Left lung (tissue), 14 donors: ENCODE measurements at places on chromosomes 5 and 9. TPM values are rescaled to one million over a fixed set of nuclear protein-coding genes. Genes with fewer than 3 reads are reported as not detected.

Gene PPP3R2
- not detected for polyA plus RNA-seq

Gene SETX
- 68.9 TPM for polyA plus RNA-seq

- no peak overlapping the region for H3K27ac ChIP-seq
- no peak overlapping the region for H3K4me3 ChIP-seq
- H3K4me1 ChIP-seq: no peaks in the 10 kb centered on the region
- H3K27me3 ChIP-seq: no peaks in the 10 kb centered on the region
Observed at GRCh38 chr5:39977066-39977655, 552.4 kb upstream of the DAB2 start.

DNA sequence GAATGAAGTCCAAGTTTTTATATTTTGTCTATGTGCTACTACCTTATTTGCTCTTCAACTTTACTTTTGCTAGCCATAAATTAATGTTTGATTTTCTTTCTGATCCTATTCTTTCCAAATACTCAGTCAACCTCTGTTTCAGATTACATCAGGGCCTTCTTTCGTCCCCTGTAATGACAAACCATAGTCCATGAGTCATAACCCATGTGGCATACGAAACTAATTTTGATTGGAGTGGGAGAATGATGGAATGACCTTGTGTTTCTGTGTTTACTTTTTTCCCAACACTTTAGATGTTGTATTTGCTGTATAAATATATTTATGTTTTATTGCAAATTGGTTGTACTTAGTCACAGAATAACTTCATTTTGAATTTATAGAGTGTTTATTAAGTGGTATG lies 1043.1 kb downstream of the DTWD2 start:
- no peak overlapping the region for H3K4me3 ChIP-seq
- H3K27me3 ChIP-seq: no peaks in the 10 kb centered on the region
- H3K36me3 ChIP-seq: no peaks in the 10 kb centered on the region
- no peak for DNase-seq

Gene IFNB1
- polyA plus RNA-seq: not detected

Gene EIF4E1B
- polyA plus RNA-seq: not detected

Gene ARHGEF28
- 12.5 TPM for polyA plus RNA-seq

Gene GLIPR2
- polyA plus RNA-seq: 33.0 TPM

Gene TMEM174
- polyA plus RNA-seq: not detected

GRCh38 chr5:12566441-12566840 lies 662.2 kb upstream of the CTNND2 start:
- H3K4me1 ChIP-seq: no peaks in the 10 kb centered on the region
- H3K4me3 ChIP-seq: no peak overlapping the region

Gene SCGB3A2
- 1,496 TPM for polyA plus RNA-seq

DNA sequence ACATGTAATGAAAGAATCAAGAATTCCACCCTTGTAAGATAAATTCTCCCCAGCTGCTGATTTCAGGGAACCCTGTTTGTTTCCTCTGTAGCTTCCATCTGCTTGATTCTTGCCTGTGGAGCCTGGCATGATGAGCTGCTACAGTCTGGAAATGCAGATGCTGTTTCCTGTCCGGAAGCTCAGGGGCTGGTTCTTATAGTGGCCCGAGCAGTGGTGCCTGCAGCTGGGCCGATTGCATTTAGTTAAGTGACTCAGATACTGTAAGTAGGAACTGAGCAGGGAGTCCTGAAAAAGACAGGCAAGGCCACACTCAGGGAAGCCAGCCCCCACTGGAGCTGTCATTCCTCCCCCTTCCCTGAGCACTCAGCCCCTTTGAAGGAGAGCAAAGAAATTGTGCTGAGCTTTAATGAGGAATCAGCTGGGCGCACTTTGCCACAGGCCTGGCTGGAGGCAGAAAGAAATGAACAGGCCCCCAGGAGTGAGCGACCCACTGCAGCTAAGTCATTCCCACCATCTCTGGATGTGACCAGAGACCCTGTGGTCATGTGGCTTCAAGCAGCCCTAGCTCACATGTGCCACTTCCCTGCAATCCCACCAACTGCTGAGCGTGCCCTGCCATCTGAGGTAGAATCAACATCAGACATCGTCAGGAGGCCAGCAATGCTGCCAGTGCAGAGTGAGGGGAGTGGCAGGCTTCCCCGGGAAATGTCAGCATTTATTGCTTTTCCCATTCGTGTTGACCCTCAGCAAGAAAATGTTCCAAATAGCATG lies 206.0 kb upstream of the WWC1 start:
- H3K27ac ChIP-seq: no peak overlapping the region
- DNase-seq: no peak
- no peaks in the 10 kb centered on the region for H3K27me3 ChIP-seq
- no peaks in the 10 kb centered on the region for H3K36me3 ChIP-seq
- H3K4me3 ChIP-seq: no peak overlapping the region

Gene SEC16A
- polyA plus RNA-seq: 55.2 TPM

Gene DBH
- polyA plus RNA-seq: 1.4 TPM

DNA sequence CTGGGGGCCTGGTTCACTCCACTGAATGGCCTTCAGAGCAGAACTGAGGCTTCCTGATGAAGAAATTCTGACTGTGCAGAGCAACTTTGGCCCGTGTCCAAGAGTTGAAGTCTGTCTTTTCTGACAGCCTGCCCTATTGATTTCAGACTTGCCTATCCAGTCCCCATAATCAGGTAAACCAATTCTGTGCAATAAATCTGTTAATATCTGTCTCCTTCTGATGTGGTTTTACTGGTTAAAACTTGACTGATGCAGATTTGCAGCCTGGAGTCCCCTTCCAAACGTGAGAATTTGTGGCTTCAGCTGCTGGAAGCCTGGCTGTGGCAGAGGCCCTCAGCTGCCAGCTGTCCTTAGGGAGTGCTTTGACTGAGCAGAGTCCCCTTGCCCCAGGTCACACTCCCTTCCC lies 283.9 kb upstream of the ANKRD55 start:
- DNase-seq: no peak
- H3K36me3 ChIP-seq: no peaks in the 10 kb centered on the region
- H3K27me3 ChIP-seq: no peaks in the 10 kb centered on the region
- H3K27ac ChIP-seq: no peak overlapping the region
- H3K4me1 ChIP-seq: peaks cover 24% of the 10 kb centered on the region
